Pulmonary artery endothelial cell (primary cell): ENCODE measurements at places on chromosomes 4 and X. TPM values are rescaled to one million over a fixed set of nuclear protein-coding genes. Genes with fewer than 3 reads are reported as not detected.

Gene MSANTD1
- total RNA-seq, result 0.07 and 0.42 TPM in 2 replicates

Gene DKC1
- 61.5 and 72.6 TPM in 2 replicates for total RNA-seq

Gene MAGEC3
- not detected in 2 replicates for total RNA-seq

Gene ADH6
- not detected in 2 replicates for total RNA-seq

Gene PHEX
- total RNA-seq, result 0.56 and 1.1 TPM in 2 replicates

Gene G3BP2
- 235 and 241 TPM in 2 replicates for total RNA-seq

GRCh38 chrX:10184411-10184810 lies 27.6 kb downstream of the CLCN4 start:
- DNase-seq, result no peak

GRCh38 chrX:153433781-153434285 lies 12.0 kb downstream of the TREX2 start:
- DNase-seq, result no peak

DNA sequence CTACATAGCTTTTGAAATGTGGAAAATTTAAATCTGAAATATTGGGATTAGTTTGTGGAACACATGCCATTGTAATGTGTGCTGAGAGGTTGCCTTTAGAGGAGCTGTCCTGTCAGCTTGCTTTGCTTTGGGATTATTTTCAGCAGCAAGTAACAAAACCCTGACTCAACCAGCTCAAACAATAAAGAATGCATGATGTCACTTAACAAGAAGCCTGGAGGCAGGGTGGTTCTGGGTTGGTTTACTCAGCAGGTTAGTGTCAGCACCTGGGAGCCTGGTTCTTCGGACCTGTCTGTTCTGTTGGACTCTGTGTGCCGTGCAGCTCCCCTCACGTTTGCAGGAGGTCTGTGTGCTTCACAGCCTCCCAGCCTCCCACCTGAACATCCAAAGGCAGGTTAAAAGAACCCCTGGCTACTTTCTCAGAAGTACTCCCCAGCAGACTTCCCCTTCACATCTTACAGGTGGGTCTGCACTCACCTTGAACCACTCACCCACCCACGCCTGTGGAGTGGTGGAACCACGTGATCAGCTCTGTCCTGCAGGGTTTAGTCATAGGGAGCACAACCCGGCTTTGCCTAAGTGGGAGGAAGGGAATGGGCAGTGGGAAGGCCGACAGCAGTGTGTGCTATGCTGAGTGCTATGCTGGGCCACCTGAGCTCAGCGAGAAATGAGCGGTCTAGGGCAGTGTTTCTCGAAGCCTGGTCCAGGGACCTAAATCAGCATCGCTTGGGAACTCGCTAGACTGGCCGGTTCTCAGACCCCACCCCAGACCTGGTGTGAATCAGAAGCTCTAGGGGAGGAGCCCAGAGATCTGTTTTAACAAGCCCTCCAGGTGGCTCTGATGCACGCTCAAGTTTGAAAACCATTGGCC lies 20.4 kb downstream of the TMEM131L start:
- DNase-seq, result peak; percentile 52

DNA sequence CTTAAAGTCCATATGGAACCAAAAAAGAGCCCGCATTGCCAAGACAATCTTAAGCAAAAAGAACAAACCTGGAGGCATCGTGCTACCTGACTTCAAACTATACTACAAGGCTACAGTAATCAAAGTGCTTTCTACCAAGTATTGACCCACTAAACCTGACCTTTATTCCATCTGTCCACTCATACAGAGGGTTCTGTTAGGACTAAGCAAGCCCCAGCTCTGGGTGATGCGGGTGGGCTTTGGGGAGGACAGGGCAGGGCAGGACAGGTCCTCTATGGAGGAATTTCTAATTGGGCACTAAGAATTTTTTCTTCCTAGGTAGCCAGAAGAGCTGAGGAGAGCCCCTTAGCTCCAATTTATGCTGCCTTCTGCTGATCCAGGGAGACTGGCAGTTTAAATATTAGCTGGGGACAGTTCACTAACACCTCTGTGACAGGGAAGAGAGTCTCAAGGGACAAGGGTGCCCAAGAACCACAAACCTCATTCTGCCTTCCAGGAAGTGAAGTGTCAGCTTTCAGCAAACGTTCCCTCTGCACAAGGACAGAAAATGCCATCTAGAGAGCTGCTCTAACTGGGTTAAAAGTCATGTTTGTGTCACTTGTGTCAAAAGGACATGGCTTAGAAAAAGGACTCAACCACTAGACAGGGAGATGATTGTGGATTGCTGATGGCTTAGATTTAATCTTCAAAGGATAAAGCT lies 143.2 kb downstream of the KIT start:
- DNase-seq, result no peak

DNA sequence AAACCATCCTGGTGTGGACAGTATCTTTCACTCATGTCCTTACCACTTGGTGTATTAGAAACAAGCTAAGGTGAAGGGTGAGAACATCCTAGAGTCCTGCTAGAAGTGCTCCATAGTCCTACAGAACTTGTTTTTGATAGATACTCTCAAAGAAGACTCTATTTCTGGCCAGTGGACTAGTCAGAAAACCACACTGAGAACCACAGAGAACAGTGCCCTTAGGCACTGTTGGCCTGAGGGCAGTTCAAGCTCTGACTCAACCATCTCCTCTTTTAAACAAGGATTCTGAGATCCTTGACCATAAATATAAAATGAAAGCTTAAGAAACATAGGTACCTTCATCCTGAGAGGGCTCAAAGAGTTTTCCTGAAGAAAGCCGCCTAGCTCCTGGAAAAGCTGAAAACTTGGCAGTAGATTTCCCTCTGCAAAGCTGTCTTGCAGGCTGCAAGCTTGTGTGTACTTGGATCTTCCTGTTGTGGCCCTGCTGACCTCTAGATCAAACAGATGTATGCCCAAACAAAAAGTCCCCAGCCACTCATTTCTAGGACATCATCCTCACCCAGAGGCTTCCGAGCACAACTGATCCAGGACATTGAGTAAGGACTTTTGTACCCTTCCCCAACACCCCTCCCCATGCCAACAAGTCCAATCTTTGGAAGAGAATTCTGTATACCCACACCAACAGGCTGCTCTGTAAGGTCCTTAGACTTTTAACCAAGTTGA lies 111.6 kb upstream of the CXCL13 start:
- DNase-seq, result no peak

DNA sequence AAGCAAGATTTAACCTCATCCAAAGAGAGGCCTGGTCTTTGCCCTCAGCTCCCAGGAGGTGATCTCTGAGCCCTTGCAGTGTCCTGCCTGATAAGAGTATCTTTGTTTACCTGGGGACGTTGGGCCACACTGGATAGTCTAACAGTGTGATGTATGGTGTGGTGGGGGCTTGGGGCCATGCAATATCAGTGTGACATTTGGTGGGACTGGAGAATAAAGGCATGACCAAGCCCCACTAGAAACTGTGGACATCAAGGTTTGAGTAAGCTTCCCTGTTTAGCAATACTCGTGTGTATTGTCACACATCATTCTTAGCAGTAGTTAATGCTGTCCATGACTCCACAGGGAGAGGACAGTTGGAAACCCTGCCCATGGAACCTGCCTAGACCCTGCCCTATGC lies 34.4 kb downstream of the BBS12 start:
- no peak for DNase-seq

- no peak for DNase-seq
These were observed at the start of gene TRIML2 for GRCh38 chr4:188109157-188109755. TSS of gene TRIML2 (minus strand) at chr4:188109603. CDS start at chr4:188105368, 4,235 bp downstream.

DNA sequence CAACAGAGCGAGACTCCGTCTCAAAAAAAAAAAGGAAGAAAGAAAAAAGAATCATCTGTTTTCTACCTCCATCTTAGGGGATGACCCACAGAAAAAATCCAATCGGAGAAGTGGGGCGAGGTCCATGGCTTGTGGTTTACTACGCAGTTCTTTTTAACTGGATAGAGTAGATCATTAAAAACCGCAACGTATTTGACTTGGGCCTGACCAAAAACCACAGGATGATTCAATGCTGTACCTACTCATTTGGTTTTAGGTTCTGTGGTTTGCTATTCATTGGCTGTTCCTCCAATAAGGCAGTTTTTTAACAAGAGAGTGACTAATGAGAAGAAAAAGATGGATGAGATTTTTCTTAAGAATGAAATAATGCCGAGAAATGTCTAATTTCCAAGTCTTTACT lies 83.7 kb downstream of the FREM3 start:
- no peak for DNase-seq

DNA sequence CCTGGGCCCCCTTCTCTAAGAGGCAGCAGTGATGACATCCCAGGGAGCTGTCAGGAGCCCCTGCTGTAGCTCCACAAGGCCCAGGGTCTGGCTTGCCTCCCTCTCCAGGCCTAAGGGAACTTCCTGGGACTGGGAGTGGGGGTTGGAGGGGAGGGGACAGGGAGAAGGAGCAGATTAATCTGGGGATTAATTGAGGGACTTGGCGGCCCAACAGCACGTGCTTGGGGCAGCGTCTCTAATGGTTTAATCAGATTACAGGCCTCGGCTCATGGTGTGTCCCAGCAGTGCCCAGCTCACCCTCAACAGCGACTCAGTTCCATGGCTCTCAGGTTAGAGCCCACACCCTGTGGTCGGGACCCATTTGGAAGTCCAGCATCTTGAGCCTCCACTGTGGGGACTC lies 47.9 kb downstream of the EFNB1 start:
- no peak for DNase-seq

- no peak for DNase-seq
These were observed 32.5 kb upstream of the FGFR3 start for GRCh38 chr4:1760521-1761071.

- no peak for DNase-seq
These were observed 122.2 kb downstream of the IL1RAPL1 start for GRCh38 chrX:28709421-28709820.

- no peak for DNase-seq
These were observed 306.2 kb downstream of the TENM3 start for GRCh38 chr4:182549356-182549755.

GRCh38 chr4:1857931-1858330 lies 2.0 kb upstream of the LETM1 start:
- no peak for DNase-seq

- DNase-seq, result no peak
These were observed 46.0 kb downstream of the TFDP3 start for GRCh38 chrX:133171962-133172708.

- DNase-seq, result no peak
These were observed 107.1 kb downstream of the ANXA10 start for GRCh38 chr4:168199260-168199957.

- DNase-seq, result no peak
These were observed 194.0 kb downstream of the COX18 start for GRCh38 chr4:72875545-72875944.

DNA sequence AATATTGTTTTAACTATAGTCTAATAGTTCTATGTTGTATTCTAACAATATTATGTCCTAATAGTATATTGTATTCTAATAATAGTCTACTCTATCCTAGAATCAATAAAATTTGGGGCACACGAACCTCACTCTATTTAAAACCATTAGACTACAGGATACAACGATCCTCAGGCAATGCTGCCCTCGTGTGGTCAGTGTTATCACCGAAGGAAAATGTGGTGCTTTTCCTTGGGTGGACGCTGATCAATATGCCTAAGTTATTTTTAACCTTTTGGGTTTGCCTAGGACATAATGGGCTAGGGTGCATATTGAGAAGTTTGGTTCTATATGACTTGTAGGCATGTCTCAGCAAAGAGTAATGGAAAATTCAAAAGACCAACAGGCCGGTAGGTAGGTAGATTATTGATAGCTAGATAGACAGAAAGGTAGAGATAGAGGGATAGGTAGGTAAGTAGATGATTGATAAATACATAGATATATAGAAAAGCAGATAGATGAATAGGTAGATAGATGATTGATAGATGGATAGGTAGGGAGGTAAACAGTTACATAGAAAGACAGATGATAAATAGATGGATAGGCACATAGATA lies 75.1 kb downstream of the PRKX start:
- DNase-seq, result no peak

- DNase-seq, result no peak
These were observed 1422.0 kb downstream of the ADGRL3 start for GRCh38 chr4:62622089-62622488.

DNA sequence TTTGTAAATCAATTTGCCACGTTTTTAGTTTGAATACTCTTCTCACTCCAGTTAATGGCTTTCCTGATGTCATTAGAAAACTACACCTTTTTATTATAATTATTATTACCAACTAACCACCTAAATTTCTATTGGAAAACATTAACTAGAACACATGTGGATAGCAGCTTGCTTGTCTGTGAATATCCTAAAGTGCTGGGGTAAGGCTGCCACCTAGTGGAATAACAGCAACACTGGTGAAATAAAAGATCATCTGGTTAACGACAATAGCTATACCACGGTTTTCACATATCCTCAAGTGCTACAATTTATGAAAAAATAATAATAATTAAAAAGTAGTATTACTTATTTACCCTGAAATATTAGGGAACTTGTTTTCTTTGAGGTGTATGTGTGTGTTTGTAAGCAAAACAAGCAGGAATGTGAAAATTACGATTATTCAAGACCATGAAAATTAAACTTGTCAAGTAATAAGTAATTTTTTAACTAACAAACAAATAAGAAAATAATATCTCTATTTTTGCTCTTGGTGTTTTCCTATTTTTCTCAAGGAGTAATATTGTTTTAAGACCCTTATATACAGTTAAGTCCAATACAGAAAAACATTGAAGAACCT lies 130.1 kb upstream of the TECRL start:
- peak; percentile 8 for DNase-seq

DNA sequence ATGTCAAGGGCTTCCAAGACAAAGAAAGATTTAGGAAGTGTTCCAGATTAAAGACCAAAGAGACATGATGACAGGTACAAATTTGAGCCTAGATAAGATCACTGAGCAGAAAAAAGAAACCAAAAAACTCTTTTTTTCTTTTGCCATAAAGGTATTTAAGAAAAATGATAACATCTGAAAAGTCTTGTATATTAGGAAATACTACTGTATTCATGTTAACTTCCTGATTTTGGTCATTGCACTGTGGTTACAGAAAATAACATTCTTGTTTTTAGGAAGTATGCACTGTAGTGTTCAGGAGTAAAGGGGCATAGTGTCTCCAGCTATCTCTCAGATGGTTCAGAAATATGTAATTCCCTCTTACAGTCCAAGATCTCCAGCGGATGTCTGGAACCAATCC lies 37.1 kb downstream of the RWDD4 start:
- DNase-seq, result no peak

DNA sequence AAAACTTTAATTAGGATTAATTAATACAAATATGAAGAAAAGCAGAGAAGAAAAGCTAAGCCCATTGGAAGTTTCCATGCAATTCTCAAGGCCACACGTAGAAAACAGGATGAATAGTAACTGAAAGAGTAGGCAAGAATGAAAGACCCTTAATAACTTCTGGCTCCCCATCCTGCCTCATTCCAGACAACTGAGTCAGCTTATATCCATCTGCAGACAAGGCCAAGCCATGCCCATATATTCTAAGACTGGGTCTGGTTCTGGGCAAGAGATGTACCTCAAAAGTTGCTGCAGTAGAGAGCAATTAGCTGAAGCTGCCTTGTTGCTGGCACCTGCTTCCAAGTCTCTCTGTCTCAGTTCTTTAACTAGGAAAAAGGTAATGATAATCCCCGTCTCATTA lies 244.1 kb downstream of the GPC3 start:
- no peak for DNase-seq

GRCh38 chr4:16844816-16845586 lies 53.4 kb downstream of the LDB2 start:
- DNase-seq, result no peak

DNA sequence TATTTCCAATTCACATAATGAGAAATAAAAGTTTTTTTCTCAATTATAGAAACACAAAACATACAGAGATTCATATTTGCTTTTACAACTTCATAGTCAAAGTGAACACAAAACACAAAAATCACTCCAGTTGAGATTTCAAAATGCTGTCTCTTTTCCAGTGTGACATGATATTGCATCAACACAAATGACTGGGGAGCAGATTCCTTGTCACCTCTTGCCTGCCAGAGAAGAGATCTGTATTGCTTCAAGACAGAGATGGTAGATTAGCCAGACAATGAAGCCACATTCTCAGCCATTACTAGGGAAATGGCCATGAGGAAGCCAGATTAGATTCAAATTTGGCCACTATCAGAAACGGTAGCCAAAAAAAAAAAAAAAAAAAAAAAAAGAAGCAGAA lies 2313.1 kb upstream of the AGA start:
- no peak for DNase-seq
